Activated naive CD8-positive, alpha-beta T cell treated with anti-CD3 and anti-CD28 coated beads for 36 hours (primary cell): ENCODE measurements at places on chromosomes 5 and 9. TPM values are rescaled to one million over a fixed set of nuclear protein-coding genes. Genes with fewer than 3 reads are reported as not detected.

ANKRD18B gene
- 0.56 TPM for total RNA-seq

EMB gene
- 59.5 TPM for total RNA-seq

FAM114A2 gene
- total RNA-seq: 24.8 TPM

TYRP1 gene
- not detected for total RNA-seq

SLC34A3 gene
- not detected for total RNA-seq

NRARP gene
- 5.3 TPM for total RNA-seq

RASGRF2 gene
- 13.3 TPM for total RNA-seq

RABGAP1 gene
- 20.6 TPM for total RNA-seq

TICAM2 gene
- total RNA-seq: 1.1 TPM

CERCAM gene
- total RNA-seq: 2.2 TPM

DNAH5 gene
- not detected for total RNA-seq

BTNL8 gene
- total RNA-seq: 0.20 TPM

SLC6A3 gene
- total RNA-seq: not detected

RANBP3L gene
- total RNA-seq: 0.10 TPM

GMCL2 gene
- not detected for total RNA-seq

RXRA gene
- 11.4 TPM for total RNA-seq

SLC34A1 gene
- not detected for total RNA-seq

SHOC1 gene
- total RNA-seq: not detected

SH2D3C gene
- total RNA-seq: 21.5 TPM

PCDHGA3 gene
- not detected for total RNA-seq

KIF4B gene
- total RNA-seq: not detected

HEMGN gene
- total RNA-seq: 1.9 TPM

CMBL gene
- total RNA-seq: 2.4 TPM

ISOC1 gene
- total RNA-seq: 24.3 TPM
